Stomach (tissue), 19 donors: ENCODE measurements at places on chromosomes 4 and X. TPM values are rescaled to one million over a fixed set of nuclear protein-coding genes. Genes with fewer than 3 reads are reported as not detected.

Gene RNF128
- 7.5 TPM for polyA plus RNA-seq

Gene PF4V1
- polyA plus RNA-seq = not detected

Gene STPG2
- 0.05 TPM for polyA plus RNA-seq

- DNase-seq = no peak
Observed at GRCh38 chr4:84547211-84547610, 35.7 kb upstream of the CDS1 start.

DNA sequence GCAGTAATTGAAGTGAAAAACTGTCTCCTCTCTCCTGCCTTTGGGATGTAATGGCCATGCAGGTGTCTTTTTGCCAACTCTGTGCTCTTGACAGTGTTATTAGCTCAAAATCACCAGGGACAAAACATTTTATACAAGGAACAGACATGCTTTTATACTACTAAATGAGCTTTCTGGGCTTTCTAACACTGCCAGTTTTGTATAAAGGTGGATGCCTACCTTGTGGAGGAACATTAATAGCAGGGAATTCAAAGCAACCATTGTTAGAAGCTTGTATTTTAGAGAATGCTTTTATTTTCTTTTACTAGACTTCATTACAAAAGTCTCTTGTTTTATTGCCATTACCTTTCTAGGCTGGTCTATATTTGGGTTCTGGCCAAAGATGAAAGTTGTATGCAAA is 54.7 kb upstream of the ARSJ start:
- no peak for DNase-seq

DNA sequence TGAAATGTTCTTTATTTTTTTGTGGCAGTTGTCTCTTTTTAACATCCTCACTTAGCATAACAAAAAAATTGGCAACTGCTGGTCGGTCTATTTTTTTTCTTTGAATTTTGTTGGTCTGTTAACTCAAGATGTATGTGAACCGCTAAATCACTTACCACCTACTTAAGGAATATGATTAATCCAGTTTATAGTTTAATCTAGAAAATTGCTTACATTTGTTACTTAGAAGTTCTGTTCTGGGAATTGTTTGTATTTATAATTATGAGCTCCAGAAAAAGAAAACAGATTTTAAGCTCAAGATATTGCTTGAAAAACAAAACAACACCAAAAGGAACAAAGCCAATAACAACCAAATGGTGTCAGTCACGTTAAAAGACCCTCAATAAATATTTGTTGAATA is 66.1 kb upstream of the KLHL13 start:
- no peak for DNase-seq

- DNase-seq = no peak
Observed at GRCh38 chr4:69503558-69503957, 7.9 kb upstream of the UGT2B4 start.

GRCh38 chr4:7668271-7668670 is 233.5 kb upstream of the PSAPL1 start:
- no peak for DNase-seq

DNA sequence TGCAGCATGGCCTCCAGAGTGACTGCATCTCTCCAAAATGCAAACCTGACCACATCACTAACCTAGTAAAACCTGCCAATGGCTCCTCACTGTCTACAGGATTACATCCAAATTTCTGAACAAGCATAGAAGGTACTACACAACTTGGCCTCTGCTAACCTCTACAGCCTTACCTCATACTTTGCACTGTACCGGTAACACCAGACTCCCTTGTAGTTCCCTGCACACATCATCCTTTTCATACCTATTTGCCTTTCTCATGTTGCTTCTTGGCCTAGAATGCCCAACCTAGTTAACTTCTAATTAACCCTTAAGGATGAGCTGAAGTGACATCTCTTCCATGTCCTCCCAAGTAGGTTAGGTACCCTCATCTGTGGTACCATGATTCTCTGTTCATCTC is 33.4 kb upstream of the KCNE5 start:
- no peak for DNase-seq

DNA sequence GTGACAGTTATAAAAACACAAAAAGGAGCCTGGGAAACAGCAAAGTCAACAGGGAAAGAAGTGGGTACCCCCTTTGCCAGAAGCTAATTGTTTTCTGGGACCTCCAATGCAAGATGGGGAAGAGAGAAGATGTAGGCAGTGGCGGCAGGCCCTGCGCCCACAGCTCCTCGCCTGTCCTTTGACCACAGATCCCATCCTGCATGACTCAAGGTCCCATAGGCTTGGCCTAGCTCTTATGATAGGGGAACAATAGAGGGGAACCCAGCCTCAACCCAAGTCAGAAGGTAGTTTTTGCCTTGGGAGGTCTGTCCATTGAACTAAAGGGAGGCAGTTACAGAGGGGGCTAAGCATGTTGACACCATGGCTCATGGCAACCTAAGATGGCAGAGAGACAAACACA is 14.2 kb downstream of the ZMYM3 start:
- no peak for DNase-seq

GRCh38 chr4:4831825-4832224 is 27.6 kb upstream of the MSX1 start:
- no peak for DNase-seq

- DNase-seq = peak; percentile 52
Observed at GRCh38 chrX:153438532-153438931, 7.3 kb downstream of the TREX2 start.

DNA sequence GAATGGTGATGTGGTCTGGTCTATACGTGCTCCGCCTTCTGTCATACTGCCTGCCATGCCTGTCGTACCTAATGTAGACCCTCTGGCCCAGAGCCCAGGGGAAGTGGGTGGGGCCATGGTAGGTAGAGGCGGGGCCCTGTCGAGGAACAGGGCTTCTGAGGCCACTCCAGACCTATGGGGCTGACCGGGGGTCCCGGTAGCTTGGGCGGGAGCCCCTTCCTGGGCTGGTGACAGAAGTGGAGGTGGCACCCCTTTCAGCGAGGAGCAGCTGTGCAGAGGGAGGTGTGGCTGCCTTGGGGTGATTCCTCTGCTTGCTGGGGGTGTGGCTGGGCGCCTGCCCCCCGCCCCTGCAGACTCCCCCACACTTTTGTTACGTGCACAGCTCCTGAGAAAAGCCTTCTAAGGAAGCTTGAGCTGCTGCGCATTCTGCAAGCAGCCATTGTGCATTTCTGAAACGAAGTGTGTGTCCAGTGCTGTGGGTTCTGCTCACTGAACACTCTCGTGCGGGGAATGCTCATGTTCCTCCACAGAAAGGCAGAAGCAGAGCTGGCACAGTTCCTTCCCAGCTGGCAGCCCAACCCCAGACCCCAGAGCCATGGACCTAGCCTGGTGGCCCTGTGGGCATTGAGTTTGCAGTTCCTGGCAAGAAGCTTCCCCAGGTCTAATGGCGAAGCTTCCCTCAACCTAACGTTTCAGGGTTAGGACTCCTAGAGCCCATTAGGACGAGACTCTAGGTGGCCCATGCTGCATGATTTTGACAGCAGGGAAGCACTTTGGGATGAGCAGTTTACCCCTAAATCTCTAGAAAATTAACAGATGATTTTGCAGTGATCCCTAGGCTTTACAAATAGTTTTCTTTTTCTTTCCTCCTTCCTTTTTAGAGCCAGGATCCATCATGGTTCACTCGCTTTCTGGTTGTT is 72.7 kb upstream of the HGFAC start:
- no peak for DNase-seq
